PC-9 (cell line): ENCODE measurements at places on chromosomes 5 and 9.
A peak's percentile ranks its signal among the peaks of the same experiment; 100 is the strongest.

DNA sequence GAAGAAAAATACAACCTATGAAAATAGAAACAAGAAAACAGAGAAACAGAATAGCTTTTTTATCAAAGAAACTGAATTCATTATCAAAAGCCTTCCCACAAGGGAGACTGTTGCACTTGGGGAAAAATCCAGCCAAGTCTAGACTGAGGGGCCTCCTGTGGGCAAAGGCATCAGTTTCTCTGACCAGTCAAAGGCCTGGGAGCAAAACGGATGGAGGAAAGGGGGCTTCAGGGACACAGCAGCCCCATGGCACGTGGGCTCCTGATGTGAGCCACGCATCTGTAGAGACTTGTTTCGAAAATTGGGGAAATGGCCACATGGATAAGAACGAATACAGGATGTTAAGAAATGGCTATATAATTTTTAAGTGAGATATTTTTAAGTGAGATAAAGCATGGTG, 21.1 kb downstream of the ZDHHC11B start:
- no peak for DNase-seq

DNA sequence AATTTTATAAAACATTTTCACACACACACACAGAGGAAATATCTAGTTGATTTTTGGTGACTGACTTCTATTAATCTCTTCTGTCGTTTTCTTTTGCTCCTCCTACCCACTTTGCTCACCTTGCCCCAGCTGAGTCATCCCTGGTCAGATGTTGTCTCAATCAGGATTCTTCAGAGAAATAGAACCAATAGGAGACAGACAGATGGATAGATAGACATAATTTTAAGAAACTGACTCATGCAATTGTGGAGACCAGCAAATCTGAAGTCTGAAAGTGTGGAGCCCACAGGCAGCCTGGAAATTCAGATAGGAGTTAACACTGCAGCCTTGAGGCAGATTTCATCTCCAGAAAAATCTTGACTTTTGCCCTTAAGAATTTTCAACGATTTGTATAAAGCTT, 37.0 kb upstream of the PIK3R1 start:
- DNase-seq, result peak; percentile 33

DNA sequence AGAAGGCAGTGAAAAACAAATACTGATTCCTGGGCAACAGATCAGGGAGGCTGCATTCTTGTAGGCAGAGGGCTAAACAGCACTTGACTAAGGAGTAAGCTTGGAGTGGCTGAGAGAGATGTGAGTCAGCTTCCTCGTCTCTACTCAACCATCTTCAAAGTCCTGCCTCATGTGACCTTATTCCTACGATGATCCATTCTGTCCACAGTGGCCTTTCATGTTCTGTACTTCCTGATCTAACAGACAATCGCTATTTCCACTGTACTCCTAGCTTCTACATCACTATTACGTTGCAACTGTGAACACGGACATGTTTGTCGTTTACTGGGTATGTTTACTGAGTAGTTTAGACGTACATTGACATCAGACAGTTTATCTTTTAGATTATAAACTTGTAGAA, 365.4 kb downstream of the ARL15 start:
- no peak for DNase-seq

- DNase-seq, result no peak
Measured at GRCh38 chr9:98983295-98984268, 39.9 kb downstream of the COL15A1 start.

DNA sequence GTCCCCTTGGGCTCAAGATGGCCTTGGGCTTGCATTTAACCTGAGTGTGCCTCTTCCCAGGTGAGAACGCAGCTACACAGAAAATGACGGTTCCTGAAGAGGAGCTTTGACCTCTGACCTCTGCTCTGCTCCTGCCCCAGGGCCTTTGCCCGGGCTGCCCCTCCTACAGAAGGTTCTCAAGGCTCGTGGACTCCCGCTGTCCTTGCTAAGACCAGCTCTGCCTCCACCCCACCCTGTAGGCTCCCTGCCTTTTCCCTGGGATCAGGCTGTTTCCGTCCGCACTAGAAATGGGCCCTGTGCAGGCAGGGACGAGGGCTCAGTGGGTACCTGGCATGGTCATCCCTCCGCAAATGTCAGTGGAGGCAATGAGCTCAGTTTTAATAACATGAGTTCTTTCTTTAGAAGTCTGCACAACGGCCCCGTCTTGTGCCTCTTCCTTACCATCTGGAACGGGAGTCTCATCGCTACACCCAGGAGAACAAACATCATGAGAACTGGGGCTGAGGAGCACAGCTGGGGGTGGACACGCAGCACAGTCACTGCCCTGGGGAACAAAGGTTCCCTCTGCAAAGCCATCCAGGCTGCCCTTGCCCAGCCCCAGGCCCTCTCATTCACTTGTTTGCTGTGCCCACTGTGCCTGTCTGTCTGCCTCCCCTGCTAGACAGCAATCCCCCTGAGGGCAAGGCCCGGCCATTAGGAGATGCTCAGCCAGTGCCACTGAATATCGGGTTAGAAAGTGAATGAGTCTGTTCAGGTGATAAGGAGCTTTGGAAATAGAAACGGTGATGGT, 26.7 kb upstream of the LPCAT1 start:
- no peak for DNase-seq

GRCh38 chr5:104126980-104127379, 564.4 kb upstream of the NUDT12 start:
- DNase-seq, result no peak

DNA sequence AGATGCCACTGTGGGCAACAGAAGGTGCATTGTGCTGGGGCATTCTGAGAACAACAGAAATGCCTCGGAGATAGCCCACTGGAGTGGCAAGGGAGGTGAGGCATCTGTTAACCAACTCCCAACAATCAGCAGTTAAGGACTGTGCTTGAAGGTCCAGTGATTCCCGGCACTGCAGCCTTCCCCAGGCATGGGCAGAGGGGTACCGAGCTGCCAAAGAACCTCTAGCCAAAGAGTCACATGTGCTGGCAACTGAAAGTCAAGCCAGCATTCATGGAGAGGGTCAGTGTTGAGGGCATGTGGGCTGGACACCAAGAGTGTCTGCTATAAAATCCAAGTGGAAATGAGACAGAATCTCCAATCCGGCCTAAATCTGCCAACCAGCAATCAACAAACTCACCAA, 149.6 kb downstream of the ASTN2 start:
- no peak for DNase-seq

GRCh38 chr9:18622186-18622836, 148.4 kb downstream of the ADAMTSL1 start:
- DNase-seq, result no peak

DNA sequence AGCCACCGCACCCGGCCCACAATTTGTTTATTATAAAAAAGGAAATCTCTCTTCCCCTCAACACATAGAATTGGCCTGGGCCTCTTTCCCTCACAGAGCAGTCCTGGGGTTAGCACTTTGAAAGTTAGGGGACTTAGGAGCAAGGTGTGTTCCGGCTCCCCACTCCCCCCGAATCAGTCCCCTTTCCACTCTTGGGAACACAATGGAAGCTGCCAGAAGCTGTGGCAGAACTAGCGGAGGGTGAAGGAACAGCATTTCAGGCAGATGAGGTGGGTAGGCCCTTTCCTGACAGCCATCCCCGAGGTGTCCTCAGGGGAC, 16.4 kb upstream of the C5orf47 start:
- no peak for DNase-seq

GRCh38 chr9:75739884-75740611, 150.4 kb upstream of the PCSK5 start:
- no peak for DNase-seq

DNA sequence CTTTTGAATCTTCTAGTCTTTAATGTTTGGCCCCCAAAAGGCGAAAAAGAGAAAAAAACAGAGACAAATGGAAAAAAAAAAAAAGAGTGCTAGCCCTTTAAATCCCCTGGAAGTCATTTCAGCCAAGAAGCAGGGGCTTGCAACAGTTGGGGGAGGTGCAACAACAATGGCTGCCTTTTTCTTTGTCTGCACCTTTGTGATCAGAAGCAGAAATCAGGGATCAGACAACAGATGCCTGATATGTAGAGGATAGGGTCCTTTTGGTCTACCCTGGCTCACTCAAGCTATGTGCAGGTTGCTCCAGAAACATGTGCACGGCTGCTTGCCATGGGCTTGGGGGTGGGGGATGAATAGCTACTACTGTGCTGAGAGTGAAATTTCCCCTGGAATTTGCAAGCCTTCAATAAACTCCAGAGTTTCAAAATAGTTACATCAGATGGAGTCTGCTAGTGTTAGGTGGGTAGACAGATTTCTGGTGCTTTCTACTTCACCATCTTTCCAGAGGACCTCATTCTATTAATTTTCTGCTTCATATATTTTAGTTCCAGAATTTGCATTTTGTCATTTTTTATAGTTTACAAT, 150.9 kb downstream of the FGF18 start:
- DNase-seq, result no peak

- DNase-seq, result peak; percentile 60
Measured at GRCh38 chr5:154756009-154756867, 1.1 kb downstream of the LARP1 start.

DNA sequence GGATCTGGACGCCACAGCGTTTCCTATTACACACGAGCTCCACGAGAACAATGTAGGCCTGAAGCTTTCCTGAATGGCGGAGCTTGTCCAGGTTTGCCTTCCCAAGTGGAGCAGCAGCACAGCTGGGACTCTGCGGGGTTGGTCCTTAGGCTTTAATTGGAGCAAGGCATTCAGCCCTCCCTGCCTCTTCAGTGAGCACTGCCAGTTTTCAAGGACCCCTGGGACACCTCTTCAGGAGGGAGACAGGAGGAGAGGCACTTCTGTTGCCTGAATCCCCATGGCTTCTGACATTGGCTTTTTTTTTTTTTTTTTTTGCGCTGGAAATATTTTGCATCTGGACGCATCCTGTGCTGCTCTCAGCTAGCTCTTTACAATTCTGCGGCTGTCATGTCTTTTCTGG, 179.4 kb downstream of the SEMA6A start:
- DNase-seq, result no peak

DNA sequence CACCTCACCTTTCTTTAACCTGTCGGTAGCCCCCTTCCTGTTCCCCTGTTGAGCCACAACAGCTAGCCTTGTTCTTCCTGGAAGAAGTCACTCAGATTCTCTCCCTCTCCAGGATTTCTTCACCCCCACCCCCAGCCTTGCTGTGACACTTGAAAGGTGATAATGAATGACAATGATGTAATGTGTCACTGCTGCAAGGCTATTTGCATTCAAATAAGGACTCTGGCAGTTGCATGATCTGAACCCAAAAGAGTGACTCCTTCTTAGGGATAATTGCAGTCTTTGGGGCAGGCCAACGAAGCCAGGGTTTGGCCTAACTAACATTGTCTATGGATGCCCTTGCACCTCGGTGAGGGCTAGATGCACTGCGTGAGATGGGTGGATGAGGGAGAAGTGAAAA, 154.4 kb upstream of the CLINT1 start:
- no peak for DNase-seq

DNA sequence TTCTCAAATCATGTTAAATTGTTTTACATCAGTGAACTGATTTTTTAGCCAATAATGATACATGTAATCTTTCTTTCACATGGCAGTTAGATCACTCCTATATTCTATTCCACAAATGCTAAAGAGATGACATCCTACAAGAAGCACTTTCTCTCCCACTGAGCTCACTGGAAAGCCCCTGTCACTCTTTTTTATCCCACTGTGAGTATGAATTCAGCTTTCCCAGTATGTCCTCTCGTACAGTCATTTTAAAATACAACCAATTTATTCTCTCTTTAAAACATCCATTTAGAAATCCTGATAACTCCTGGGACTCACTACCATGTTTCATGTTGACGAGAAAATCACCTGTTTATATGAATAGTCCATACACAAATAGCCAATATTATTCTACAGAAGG, 599.9 kb downstream of the SEMA5A start:
- DNase-seq, result no peak

DNA sequence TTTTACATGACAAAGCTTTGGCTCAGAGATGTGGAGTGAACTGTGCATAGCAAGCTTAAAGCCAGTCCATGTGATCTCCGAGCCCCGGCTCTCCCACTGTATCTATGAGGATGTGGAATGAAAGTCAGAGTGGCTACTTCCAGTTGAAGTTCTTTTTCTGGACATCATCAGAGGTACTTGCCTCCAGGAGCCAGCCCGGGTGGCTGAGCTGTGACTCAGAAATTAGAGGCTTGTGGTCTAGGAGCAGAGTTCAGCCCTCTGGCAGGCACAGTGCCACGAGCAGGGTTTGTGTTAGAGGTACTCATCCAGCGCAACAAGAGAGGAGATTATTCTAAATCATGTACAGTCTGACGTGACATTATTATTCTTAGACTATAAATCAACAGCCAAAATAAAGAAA, 322.5 kb downstream of the CDK5RAP2 start:
- no peak for DNase-seq

DNA sequence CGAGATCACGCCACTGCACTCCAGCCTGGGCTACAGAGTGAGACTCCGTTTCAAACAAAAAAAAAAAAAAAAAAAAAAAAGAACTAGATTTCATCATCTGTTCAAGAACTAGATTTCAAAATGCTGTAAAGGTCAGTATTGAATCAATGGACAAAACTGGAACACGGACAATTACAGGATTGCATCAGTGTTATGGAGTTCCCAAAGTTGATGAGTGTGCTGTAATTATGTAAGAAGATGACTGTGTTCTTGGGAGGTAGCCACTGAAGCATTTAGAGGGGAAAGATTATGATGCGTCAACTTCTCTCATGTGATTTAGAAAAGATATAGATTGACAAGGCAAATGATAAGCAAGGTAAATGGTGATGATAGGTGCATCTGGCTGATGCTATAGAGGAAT, 6.5 kb downstream of the FAM240B start:
- peak; percentile 58 for DNase-seq

DNA sequence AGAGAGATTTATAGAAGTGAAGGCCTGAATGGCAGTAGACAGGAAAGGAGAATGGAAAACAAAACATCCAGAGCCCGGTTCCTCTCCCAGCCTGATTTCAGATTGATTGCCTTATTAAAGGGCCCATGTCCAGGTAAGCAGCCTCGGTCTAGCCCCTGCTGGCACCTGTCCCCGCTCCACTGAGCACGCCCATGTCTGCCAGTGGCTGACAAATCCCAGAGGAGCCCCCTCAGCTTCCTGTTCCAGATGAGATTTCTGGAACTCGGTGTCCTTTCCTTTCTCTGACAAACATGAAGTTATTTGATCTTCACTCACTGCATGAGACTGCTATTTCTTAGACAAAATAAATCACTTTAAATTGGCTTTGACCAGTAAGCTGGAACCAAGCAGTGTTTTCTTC, 187.0 kb upstream of the ADCY2 start:
- DNase-seq, result no peak

- DNase-seq, result no peak
Measured at GRCh38 chr9:131217331-131218031, 58.8 kb downstream of the FAM78A start.

- DNase-seq, result no peak
Measured at GRCh38 chr5:149610589-149611255, 29.4 kb downstream of the ARHGEF37 start.
